LHCN-M2 (cell line): ENCODE measurements at places on chromosomes 5 and 9.

DNA sequence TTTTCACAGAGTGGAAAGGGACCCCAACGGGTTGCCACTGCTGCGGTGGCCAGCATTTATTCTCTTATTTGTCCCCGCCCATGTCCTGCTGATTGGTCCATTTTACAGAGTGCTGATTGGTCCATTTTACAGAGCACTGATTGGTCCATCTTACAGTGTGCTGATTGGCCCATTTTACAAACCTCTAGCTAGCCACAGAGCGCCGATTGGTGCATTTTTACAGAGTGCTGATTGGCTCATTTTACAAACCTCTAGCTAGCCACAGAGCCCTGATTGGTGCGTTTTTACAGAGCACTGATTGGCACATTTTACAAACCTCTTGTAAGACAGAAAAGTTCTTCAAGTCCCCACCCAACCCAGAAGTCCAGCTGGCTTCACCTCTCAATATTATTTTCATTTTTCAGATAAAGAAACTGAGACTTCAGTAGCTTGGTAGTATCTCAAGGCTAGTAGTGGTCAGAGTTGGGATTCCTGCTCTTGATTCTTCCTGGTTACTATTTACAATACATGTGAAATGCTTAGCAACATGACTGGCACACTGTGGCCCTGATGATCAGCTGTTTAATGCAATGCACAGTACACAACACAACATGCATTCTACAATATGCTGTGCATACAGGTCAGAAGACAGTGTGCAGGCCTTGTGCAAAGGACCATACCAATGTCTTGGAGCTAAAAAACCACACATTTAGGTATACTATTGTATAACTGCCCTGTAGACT is 63.6 kb upstream of the BOD1 start:
- DNase-seq, result no peak

DNA sequence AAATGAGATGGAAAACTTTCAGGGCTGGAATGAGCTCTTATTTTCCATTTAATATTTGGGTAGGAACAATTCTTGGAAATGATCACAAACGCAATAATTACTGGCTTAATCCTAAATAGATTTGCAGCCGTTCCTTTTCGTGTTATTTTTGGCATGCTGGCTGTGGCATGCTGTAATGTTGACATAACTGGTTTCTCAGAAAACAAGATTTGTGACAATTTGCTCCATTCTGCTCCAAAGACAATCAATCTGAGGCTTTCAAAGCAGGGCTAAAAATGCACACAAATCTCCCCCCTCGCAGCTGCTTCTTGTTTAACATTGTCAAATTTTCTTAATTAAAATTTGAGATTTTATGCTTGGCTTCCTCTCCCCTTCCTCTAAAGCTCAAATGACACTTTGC is 151.2 kb downstream of the TTC39B start:
- peak; percentile 33 for DNase-seq

GRCh38 chr9:131406563-131407436 is 12.9 kb downstream of the PRRC2B start:
- DNase-seq, result no peak

DNA sequence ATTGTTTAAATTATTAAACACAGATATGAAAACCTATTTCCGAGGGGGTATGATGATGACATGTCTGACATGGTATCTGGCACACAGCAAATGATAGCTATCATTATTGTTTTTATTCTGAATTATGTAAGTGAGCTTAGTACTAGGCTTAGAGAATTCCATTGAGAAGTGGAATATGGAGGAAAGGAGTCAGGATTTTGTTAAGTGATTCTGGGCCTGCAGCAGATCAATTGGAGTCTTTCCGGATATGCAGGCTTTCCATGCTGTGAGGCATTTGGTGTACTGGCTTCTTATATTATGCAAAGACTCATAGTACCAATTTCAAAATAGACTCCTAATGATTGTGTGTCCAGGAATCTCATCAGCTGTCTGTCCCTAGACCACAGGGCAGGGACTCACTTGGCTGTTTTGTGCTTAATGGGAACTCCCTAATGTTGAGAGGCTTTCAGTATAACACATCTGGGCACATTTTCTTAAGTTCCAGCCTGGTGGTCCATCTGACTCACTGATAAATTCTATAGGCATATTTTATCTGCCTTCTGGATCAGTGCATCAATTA is 180.0 kb upstream of the KLF9 start:
- DNase-seq, result peak; percentile 80

GRCh38 chr5:71949772-71950171 is 157.5 kb upstream of the MAP1B start:
- DNase-seq, result no peak

GRCh38 chr9:117485176-117485575 is 70.3 kb upstream of the ASTN2 start:
- peak; percentile 85 for DNase-seq

GRCh38 chr9:133945314-133945975 is 46.7 kb downstream of the VAV2 start:
- no peak for DNase-seq

DNA sequence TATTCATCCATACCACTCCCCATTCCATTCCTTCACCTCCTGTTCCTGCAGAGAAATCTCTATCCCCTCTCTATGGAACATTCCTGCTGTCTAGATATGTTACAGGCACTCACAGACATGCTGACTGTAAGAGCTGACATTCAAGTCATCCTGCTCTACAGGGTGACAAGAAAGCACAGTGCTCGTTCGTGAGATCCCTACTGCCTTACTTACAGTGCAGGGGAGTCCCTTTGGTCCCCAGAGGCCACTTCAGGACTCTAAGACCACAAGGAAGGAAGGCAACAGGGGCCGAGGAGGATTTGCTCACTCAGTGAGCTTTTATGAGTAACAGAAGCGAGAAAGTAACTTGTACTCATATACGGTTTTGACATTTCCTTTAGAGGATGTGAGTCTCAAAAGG is 110.5 kb downstream of the GAS1 start:
- no peak for DNase-seq

DNA sequence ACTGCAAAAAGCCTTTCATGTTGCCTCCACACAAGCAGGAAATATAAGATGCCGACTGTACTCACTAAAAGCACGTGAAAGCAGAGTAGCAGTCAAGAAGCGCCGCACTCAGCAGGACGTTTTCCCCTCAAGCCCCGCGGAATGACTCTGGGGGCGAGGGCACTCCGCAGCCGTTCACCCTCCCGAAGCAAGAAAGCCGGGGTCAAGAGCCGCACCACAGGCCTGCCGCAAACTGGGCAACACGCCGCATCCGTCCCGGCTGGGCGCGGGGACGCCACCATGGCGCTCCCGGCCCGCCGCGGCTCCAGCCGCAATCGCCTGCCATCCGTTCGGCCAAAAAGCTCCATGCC is 364 bp downstream of the RPS6 start:
- peak; percentile 30 for DNase-seq

GRCh38 chr5:81195335-81195929 is 37.7 kb upstream of the CKMT2 start:
- no peak for DNase-seq

DNA sequence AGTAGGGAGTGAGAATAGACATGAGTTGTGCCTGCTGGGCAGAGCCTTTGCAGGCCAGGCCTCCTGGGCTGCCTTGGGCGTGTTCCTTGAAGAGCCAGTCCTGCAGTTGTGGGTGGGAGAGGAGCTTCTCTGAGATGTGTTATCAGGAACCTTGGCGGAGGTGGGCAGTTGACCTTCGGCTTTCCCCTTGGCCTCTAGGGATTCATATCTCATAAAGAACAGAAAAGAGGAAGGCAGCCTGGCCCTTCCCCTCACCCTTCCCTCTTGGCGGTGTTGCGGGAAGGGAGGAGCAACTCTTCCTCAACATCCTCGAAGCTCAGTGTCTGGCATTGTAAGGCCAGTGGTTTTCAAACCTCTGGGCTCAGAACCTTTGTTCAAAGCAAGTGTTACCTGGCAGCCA is 59.2 kb downstream of the DAPK1 start:
- no peak for DNase-seq

GRCh38 chr9:73685786-73686185 is 534.1 kb downstream of the ANXA1 start:
- DNase-seq, result no peak

GRCh38 chr9:27276193-27277030 is 20.5 kb downstream of the EQTN start:
- DNase-seq, result peak; percentile 54

DNA sequence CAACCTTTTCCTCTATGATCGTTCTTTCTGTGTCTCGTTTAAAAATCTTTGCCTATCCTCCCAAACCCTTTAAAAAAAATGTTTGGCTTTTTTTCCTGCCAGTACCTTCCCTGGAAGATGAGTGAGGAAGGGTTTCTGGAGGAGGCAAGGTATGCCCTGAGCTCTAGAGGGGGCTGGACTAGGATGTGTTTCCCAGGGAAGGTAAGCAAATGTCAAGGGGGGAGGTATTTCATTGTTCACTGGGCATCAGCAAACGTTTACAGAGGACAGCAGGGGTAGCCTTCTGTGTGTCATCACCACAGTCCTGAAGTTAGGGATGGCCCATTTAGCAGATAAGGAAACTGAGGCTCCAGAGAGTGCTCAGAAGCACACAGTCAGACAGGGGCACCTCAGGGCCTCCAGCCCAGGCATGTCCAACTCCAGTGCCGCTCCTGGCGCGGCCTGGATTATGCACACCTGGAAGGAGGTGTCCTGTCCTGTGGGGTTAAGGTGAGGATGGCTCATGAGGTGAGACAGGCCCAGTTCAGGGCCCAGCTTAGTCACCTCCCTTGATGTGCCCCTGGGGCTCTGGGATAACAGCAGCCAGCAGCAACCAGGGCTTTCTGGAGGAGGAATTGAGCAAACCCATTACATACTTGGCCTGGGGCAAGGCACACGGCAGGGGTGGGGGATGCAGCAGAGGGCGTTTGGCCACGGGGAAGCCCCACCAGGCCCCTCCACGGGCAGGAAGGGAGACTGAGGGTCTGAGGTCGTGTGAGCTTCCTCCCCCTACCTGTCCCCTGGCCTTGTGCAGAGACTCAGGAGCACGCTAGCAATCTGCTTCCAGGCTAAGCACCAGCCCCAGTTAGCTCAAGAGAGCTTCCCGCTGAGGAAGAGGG is 100.3 kb upstream of the LMX1B start:
- DNase-seq, result no peak

- peak; percentile 44 for DNase-seq
These were observed 65.4 kb upstream of the HAND1 start for GRCh38 chr5:154543380-154543779.

- no peak for DNase-seq
These were observed 1083.4 kb upstream of the CDH18 start for GRCh38 chr5:21071421-21071820.

DNA sequence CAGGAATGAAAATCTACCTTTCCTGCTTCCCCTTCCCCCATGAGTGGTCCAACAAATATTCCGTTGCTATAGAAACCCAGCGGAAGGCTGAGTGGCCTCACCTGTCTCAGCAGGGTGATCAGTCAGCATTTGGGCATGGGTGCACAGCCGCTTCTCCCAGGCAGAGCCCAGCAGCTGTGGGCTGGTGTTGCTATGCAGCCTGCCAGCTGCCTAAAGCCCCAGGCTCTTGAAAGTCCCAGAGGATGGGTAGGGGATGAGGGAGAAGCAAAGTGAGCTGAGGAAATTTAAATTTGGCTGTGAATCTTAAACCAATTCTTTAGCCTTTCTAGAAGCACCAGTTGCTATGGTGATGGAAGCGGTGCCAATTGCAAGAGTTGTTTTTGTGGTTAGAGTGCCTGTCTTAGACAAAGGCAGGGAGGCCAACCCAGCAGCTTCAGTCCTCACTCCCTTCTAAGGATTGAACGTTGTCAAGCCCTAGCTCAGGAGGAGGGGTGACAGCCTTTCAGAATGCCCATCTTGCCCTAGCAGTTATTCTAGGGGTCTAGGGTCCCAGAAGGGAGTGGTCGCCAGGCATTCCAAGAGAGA is 151.5 kb upstream of the PITX1 start:
- peak; percentile 49 for DNase-seq

DNA sequence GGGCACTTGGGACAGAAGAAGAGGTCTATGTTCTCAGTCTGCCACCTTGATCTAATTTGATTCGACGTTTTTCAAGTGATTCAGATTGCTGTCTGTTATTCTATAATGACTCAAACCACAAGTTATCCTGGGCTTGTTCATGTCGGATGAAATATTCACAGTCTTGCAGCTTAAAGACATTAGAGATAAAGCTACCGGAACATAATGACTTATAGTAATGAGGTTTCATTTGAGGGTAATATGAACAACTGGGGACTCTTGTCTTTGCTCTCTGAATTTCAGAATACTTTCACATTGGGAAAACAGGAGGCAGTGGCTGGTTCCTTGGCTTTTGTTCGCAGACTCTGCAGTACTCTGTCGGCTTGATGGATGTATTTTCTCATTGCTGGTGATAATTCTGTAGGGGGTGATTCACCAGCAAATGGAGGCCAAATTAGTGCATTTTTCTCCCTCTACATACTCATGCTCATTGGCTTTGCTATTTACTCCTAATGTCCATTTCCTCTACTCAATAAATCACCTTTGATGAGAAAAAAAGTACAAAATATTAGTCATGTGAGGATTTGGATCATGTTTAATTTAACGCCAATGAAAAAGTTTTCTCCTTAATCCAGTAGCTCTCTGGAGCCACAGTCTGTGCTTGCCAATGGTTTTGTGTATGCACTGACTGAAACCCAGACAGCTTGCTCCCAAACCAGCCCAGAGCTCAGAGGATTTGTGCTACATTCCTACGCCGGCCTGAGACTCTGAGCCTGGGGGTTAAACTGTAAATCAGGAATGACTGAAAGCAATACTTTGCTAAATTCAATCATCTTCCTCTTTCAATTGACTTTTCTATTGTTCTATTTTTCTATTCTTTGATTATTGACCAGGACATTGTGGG is 154.7 kb upstream of the ANKH start:
- DNase-seq, result peak; percentile 41

GRCh38 chr5:98529321-98529720 is 244.1 kb upstream of the RGMB start:
- DNase-seq, result no peak

DNA sequence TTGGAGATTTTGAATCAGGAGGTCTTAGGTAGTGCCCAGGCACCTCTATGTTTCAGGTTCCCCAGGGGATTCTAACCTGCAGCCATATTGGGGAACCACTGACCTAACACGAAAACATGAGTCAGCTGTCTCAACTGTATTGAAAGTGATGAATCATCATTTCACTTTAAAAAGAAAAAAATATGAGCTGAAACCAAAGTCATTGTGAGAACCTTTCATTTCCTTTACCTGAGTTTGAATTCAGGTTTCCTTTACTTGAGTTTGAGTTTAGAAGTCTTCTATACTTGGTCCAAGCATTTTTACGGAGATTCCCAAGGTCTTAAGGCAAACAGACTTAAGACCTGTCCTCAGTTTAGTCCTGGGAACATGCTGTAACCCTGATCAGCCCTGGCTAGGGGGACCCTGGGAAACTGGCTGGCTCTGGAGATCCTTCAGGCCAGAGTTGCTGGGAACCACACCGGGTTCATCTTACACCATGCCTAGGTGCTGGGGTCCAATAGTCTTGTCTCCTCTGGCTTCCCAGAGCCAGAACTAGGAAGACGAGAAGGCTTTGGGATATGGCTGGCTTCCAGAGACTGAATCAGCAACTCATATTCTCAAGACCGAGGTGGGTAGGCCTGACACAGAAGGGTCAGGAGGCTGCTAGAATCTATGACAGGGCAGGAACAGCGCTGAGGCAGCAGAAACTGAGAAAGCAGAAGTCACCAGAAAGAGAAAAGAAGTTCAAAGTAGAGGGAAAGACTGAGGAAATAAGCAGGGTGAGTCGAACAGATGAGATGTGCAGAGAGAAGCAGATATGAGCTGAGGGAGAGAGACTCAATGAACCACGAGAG is 16.4 kb upstream of the PDCD1LG2 start:
- DNase-seq, result peak; percentile 91

GRCh38 chr5:72622170-72622760 is 115.1 kb upstream of the ZNF366 start:
- DNase-seq, result peak; percentile 76
